ENCODE measurements at places on chromosomes 6 and 20.

GRCh38 chr6:97440590-97441176 is 157.7 kb upstream of the MMS22L start:
- no peak for DNase-seq

DNA sequence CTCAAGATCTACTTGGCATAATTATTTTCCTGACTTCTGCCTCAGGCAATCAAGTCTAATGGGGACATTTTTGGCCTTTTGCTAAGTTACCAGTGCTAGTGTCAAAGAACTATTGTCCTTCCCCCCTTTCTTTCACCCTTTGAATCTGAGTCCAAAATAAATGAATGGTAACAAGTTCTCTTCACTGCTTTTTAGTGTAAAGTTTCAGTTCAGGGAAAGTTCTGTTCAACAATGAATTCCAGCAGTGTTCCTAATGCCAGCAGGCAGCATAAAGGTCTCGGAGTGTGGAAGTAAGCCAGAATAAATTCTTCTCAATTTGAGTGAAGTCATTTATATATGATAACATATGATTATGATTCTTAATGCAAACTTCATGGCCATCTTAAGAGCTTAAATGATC is 20.8 kb upstream of the TSPYL1 start:
- no peak for DNase-seq

- no peak for DNase-seq
These were observed 47.6 kb downstream of the MDGA1 start for GRCh38 chr6:37650071-37650481.

GRCh38 chr20:64146936-64147477 is 17.2 kb upstream of the MYT1 start:
- peak; percentile 32 for DNase-seq

Measured in DND-41 (cell line).